Stimulated activated CD4-positive, alpha-beta T cell treated with anti-CD3 and anti-CD28 coated beads, Interleukin-4, amount 100 ng/mL, for 4 hours (primary cell): ENCODE measurements at places on chromosomes 3 and 15.

GRCh38 chr15:22878103-22878502 is 39.6 kb downstream of the NIPA2 start:
- DNase-seq, result no peak

DNA sequence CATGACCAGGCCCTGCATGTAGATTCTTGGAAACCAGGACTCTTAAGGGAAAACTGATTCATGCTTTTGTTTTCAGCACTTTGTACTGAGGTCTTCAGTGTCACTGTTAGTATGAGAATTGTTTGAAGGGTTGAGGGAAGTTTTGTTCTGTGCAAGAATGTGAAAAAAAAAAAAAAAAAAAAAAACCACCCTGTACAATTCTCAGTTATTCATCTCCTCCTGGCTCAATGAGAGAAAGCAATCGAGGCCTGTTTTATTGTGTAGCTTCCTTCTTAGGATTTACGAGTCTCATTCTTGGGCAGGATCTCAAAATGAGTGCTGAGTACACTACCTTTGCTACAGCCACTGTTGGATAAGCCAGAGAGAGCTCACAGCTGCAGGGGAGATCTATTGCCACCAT is 469.5 kb downstream of the CNTN4 start:
- no peak for DNase-seq

GRCh38 chr3:127137757-127138536 is 55.0 kb upstream of the PRR23E start:
- DNase-seq, result no peak

DNA sequence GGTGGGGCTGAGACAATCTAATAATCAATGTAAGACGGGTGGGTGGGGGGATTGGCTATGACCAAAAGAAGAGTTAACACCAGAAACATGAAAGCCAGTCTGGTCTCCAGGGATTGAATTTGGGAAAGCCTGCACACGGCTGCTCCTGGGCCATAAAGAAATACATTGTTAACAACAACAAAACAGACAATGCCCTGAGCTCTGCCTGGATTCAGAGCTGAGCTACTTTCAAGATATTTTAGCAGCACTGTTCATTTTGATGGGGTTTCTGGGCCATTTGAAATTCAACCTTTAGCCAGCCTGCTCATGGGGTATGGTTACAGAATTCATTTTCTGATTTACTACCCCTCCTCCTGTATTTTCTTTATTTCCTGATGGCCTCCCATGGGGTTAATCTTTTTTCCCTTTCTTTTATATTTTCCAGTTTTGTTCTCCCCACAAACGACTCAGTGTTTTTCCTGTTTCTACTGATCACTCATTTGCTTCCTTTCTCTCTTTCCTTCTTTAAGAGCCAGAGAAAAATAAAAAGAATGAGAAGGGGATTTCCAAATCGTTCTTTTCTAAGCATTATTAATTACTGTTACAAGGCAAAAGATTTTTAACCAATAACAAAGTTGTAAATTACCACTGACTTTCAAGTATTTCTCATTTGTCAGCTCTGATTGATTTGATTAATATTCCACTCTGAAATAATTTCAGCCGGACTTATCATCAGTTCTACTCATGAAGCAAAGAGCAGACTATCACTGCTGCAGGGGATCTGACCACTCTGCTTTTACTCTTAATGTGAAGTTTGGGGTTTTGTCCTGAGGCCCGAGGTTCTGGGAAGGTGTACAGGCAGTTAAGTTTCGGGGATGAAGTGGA is 19.6 kb downstream of the NR2F2 start:
- no peak for DNase-seq

DNA sequence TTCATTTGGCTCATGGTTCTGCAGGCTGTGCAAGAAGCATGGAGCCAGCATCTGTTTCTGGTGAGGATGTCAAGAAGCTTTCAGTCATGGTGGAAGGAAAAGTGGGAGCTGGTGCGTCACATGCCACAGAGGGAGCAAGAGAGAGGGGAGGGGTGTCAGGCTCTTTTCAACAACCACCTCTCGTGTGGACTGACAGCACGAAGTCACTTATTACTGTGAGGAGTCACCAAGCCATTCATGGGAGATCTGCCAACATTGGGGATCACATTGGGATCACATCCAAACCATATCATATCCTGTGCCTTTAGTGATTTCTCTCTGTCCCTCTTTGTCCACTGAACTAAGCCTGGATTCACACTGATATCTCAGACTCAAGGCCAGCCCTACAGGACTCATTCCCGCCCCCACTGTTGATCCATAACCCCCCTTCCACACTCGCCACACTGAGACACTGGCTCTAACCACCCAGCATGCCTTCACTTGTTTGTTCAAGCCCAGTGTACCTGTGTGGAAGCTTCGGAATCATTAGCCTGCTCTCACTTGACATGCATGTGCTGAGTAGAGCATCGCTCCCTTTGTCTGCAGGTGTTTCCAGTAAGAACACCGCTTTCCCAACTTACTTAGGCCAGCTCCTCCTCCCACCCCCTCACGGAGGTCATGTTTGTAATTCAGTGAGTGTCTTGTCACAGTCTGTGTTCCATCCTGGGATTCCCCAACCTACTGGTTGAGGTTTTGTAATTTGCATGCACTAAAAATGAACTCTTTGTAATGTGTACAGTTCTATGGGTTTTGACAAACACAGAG is 132.2 kb downstream of the KLF13 start:
- peak; percentile 44 for DNase-seq

DNA sequence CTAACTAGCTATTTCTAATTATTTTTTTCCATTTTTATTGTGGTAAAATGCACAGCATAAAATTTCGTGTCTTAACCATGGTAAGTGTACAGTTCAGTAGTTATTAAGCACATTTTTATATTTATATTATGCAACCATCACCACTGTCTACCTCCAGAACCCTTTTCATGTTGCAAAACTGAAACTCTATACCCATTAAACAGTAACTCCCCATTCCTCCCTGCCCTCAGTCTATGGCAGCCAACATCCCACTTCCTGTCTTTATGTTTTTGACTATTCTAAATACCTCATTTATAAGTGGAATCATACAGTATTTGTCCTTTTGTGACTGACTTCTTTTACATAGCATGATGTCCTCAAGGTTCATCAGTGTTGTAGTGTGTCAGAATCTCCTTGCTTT is 25.5 kb downstream of the SLC35A5 start:
- DNase-seq, result no peak

GRCh38 chr3:101676216-101676764 is 642 bp downstream of the ZBTB11 start:
- peak; percentile 97 for DNase-seq

DNA sequence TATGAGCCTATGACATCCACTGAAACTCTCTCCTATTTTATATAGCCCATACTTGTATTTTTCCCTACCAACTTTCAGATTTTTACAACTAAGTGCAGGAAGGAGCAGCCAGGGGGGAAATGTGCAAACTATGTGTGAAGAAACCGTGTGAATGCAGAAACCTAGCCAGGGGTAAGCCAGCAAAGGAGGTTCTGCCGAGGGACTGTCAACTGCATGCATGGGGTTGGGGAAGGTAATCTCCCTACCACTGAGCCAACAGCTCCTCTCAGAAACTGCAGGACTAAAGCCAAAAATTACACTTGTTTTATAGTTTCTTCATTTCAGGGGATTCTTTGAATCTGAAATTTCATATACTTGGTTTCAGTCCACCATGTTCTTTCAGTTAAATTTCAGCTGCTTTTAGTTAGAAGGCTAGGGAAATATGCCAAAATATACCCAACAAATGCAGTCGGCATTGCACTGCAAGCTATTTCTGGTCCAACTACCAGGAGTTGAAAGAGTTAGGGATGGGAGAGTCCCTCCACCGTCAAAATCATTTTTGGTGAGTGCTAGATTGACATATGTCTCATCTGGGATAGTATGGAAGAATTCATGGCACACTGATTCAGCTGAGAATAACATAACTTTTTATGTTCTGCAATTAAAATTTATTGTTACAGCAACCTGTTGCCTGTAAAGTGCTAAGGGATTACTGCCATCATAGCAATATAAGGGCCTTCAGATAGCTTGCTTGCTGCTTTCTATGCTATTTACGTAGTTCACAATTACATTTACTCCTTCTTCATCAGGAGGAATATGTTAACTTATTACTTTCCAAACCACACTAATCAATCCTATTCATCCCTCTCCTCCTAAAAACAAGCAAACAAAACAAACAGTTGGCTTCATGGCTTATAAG is 904.2 kb downstream of the ROBO1 start:
- DNase-seq, result no peak

- no peak for DNase-seq
These were observed 2.7 kb downstream of the FBN1 start for GRCh38 chr15:48642795-48643194.

GRCh38 chr15:35161694-35162093 is 76.6 kb upstream of the NANOGP8 start:
- DNase-seq, result no peak

DNA sequence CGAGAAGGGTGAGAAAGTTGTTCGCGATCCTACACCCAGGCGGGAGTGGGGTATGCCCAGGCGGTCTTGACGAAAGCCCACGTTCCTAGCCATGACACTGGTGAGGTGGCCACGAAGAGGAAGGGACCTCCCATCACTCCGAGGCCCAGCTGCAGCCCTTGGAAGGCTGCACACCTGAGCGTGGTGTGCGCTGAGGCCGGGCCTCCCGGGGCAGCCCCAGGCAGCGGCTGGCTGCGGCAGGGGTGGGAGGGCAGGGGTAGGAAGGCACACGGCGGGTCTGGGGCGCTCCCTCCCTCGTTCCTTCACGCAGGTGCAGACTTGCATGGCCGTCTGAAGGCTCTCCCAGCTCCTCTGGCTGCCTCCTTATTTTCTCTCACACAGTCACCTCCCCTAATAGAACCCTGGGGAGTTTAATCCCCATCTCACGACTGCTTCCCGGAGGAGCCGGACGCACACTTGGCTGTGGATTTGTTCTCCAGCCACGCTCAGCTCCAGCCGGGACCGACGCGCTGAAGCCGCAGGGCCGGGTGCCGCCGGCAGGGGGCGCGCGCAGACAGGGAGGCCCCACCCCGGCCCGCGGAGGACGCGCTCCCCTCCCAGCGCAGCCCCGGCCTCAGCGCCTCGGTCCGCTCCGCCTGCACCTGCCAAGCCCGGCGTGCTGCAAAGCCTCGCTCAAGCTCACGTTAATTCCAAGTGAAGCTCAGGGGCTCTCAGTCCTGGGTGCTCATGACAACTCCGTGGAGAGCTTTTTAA is 37.8 kb upstream of the MUC4 start:
- no peak for DNase-seq

GRCh38 chr3:14389166-14389606 is 13.2 kb upstream of the SLC6A6 start:
- DNase-seq, result no peak

DNA sequence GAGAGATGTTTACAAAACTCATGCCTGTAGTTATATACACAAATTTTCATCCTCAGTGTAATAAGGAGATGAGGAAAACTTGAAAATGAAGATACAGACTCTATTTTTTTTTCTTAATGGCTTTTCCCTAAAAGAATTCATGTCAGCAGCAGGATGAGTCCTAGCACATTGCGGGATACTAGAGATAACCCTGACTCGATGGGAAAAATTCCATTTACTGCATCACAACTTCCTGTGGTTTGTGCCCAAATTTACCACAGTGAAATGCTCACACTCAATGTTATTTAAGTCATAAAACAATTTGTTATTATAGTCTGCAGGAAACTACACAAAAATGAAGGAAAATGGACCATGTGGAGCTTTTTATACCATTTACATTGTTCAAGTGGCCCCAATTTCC is 581.9 kb upstream of the ZNF717 start:
- no peak for DNase-seq

DNA sequence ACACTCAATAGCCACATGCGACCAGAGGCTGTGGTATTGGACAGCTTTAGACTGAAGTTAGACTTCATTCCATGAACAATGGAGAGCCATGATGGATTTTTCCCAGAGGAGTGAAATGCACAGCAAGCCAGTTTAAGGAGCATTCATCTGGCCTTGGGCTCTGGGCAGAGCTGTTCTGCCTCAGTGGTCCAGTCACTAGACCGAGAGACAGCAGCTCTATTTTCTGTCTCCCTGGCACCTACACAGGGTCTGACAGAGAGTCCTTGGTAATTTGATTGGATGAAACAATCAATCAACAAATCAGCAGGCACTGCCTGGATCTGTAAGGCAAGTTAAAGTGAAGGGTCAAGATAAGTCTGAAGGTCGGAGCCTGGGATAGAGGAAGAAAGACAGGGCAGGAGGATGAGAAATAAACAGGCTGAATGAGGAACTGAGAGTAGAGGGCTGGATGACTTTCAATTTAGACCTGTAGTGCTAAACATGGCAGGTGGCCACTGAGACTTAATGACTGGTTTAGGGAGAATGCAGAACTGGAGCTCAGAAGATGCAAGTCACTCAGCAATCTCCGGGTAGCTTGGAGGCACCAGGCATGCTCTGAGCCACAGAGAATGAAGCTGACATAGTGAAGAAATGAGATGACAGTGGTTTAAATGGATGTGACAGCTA is 98.5 kb upstream of the SLC25A36 start:
- no peak for DNase-seq

DNA sequence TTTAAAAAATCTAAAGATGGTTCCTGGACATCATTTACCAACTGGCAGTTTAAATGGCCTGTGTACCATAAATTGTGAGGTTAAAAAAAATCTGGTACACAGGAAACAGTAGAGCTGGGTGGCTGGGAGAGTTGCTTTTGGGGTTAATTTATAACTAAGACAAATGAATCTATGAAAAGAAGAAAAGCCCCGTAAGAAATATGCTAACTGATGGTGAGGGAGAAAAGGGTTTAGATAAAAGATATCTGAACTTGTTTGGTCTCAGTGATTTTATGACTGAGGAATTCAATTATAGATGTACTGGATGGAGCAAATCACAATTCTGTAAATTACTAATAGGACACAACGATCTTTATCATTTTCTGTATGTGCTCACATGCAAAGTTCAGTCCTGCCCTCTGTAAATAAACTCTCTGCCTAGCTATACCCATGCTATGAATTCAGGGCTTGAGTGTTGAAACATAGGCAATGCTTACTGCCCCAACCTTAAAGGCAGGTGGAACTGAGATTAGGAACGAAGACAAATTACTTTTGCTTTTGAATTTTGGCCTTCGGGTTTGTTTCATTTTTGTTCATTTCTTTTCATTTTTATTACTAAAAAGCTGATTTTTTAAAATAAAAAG is 28.0 kb downstream of the PPARG start:
- DNase-seq, result no peak

DNA sequence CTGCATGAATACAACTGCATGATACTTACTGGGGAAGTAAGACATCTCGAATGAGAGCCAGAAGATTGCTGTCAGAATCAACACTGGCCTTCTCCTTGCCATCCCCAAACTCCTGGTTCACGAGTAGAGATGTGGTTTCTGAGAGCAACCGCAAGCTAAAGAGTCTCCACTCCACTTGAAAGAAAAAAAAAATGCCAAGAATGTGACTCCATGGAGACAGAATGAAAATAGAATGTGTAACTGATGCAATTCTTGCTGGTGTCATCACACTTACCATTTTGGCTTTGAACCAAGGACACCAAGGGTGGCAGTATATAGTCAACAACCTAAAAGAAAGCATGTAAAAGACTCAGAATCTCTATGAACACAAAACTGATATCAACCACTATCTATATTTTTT is 280.4 kb downstream of the ULK4 start:
- DNase-seq, result no peak

DNA sequence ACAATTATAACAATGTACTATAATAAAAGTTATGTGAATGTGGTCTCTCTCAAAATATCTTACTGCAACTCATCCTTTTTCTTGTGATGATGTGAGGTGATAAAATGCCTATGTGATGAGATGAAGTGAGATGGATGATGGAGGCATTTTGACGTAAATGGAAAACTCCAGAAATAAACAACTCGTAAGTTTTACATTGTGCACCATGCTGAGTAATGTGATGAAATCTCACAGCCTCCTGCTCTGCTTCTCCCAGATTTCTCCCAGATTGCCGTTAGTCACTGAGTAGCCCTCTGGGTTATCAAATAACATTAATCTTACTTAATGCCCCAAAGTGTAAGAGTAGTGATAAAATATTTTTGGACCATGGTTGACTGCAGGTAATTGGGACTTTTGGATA is 64.8 kb upstream of the SLCO2A1 start:
- no peak for DNase-seq
